ENCODE measurements at places on chromosomes 11 and 22. TPM values are rescaled to one million over a fixed set of nuclear protein-coding genes. Genes with fewer than 3 reads are reported as not detected.

The HBB gene
- 206 TPM for total RNA-seq

DNA sequence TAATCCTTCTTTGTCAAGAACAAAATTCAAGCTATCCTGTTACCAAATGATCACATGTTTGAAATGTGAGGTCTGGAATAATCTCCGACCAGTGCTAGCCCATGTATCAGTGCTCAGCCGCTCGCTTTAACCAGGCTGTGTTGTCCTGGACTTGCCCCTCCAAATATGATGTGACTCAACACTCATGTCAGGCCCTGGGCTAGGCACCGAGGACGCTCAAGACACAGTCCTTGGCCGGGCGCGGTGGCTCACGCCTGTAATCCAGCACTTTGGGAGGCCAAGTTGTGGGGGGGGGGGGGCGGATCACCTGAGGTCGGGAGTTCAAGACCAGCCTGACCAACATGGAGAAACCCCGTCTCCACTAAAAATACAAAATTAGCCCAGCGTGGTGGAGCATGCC lies 54.1 kb upstream of the WNT7B start:
- DNase-seq: peak; percentile 12
- no peaks in the 10 kb centered on the region for H3K36me3 ChIP-seq
- no peak overlapping the region for H3K27ac ChIP-seq
- no peak overlapping the region for H3K4me3 ChIP-seq

GRCh38 chr11:18765554-18765953 lies 26.0 kb downstream of the PTPN5 start:
- H3K36me3 ChIP-seq: no peaks in the 10 kb centered on the region
- no peak for DNase-seq
- no peaks in the 10 kb centered on the region for H3K27me3 ChIP-seq
- no peaks in the 10 kb centered on the region for H3K4me1 ChIP-seq
- no peak overlapping the region for H3K27ac ChIP-seq

The LRRC32 gene
- 10.0 TPM for total RNA-seq

The KCNJ1 gene
- not detected for total RNA-seq

DNA sequence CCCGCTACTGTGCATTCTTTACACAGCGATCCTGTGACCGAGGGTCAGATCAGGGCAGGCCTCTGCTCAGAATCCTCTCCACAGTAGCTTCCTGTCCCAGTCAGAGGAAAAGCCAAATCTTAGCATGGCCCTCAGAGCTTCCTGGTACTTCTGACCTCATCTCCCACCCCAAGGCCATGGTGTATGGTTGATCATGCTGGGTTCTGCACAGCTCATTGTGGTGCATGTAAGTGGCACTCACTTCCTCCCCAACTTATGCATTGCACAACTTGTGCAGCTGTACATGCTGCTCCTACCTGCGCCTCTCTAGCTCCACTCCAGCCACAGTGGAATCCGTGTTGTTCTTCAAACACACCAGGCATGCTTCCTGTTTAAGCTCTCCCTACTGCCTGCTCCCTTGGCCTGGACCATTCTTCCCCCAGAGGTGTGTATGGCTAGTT lies 20.3 kb downstream of the BMAL1 start:
- DNase-seq: no peak
- no peaks in the 10 kb centered on the region for H3K36me3 ChIP-seq
- no peak overlapping the region for H3K27ac ChIP-seq

The RAPSN gene
- not detected for total RNA-seq

DNA sequence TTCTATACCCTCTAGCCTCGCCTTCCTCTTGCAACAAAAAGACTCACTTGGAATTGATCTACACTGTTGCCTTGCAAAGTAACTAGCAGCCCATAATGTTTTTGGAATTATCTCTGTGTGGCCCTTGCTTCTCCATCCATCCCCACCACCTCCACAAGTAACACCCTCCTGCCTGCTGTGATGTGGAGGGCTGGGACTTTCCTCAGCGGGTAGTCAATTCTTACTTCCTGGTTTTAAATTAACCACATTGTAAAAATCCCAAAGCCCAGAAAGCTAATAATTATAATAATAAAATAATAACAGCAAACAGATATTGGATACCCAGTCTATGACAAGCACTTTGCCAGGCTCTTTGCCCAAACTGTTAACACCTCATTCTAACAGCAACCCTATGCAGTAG lies 40.8 kb upstream of the GALNT18 start:
- DNase-seq: no peak
- H3K27me3 ChIP-seq: no peaks in the 10 kb centered on the region
- no peak overlapping the region for H3K27ac ChIP-seq
- H3K4me1 ChIP-seq: no peaks in the 10 kb centered on the region

- DNase-seq: no peak
- peaks cover 8% of the 10 kb centered on the region for H3K4me1 ChIP-seq
- H3K4me3 ChIP-seq: no peak overlapping the region
- no peaks in the 10 kb centered on the region for H3K36me3 ChIP-seq
Observed at GRCh38 chr11:128508770-128509510, 78.4 kb downstream of the ETS1 start.

DNA sequence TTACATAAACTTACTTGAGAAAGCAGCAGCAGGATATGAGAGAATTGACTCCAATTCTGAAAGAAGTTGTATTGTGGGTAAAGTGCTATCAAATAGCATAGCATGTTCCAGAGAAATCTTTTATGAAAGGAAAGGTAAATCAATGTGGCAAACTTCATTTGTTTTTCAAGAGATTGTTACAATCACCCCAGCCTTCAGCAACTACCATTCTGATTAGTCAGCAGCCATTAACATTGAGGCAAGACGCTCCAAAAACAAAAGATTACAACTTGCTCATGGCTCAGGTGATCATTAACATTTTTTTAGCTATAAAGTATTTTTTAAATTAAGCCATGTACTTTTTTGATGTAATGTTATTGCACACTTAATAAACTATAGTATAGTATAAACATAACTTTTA lies 357.2 kb downstream of the TMEM135 start:
- no peak overlapping the region for H3K4me3 ChIP-seq
- no peaks in the 10 kb centered on the region for H3K36me3 ChIP-seq
- H3K27ac ChIP-seq: no peak overlapping the region
- no peak for DNase-seq

DNA sequence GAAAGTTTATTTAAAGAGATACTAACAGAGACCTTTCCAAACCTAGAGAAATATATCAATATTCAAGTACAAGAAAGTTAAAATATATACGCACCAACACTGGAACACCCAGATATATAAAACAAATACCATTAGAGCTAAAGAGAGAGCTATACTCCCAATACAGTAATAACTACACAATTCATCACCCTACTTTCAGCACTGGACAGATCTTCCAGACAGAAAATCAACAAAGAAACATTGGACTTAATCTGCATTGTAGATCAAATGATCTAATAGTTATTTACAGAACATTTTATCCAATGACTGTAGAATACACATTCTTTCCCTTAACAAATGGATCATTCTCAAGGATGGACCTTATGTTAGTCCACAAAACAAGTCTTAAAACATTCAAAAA lies 311.9 kb downstream of the METTL15 start:
- no peaks in the 10 kb centered on the region for H3K36me3 ChIP-seq
- DNase-seq: no peak
- H3K27me3 ChIP-seq: no peaks in the 10 kb centered on the region

The SCGB2A2 gene
- not detected for total RNA-seq

The MS4A14 gene
- total RNA-seq: 1.7 TPM

DNA sequence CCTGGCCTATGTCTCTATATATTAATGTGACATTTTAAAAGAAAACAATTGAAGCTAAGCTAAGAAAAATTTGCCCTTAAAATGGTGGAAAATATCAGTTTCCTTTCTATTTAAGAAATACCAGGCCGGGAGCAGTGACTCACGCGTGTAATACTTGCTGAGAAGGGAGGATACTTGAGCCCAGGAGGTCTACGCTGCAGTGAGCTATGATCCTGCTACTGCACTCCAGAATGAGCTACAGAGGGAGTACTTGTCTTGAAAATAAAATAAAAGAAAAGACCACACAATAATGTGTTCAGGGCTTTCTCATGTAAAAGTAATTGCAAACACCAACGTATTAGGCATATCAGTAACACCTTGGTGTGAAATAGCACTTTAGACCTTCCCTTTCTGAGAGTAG lies 1.4 kb upstream of the PRSS23 start:
- H3K36me3 ChIP-seq: no peaks in the 10 kb centered on the region
- no peaks in the 10 kb centered on the region for H3K27me3 ChIP-seq
- no peak overlapping the region for H3K4me3 ChIP-seq
- H3K27ac ChIP-seq: peak overlapping the region; percentile 91
- peak; percentile 68 for DNase-seq
- peaks cover 4% of the 10 kb centered on the region for H3K4me1 ChIP-seq

The MYRF gene
- total RNA-seq: 106 TPM

The FAM180B gene
- total RNA-seq: 0.21 TPM

The TOM1 gene
- total RNA-seq: 65.3 TPM

DNA sequence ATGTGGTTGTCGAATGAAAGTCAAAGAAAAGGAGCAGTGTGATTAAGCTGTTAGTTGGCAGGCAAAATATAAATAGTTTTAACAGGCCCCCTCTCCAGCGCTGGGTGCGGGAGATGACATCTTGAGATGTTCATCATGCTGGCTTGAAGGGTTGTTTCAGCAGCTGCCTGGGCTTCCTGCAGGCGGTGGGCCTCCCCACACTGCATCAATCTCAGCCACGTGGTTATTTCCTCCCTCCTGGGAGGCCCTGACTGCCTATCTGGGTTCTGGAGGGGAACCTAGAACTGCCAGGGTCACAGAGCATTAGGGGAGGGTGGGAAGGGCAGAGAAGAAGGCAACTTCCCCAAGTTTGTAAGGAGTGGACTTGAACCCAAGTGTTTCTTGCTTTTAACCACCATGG lies 173.3 kb upstream of the SYT13 start:
- no peak overlapping the region for H3K27ac ChIP-seq
- no peaks in the 10 kb centered on the region for H3K4me1 ChIP-seq
- H3K27me3 ChIP-seq: no peaks in the 10 kb centered on the region

The PAK1 gene
- 17.4 TPM for total RNA-seq

- H3K36me3 ChIP-seq: no peaks in the 10 kb centered on the region
- H3K4me3 ChIP-seq: peak overlapping the region; percentile 49
- no peaks in the 10 kb centered on the region for H3K27me3 ChIP-seq
Observed at GRCh38 chr11:64742087-64742888, 1.7 kb downstream of the RASGRP2 start.

- H3K36me3 ChIP-seq: no peaks in the 10 kb centered on the region
- DNase-seq: no peak
- no peak overlapping the region for H3K4me3 ChIP-seq
- no peaks in the 10 kb centered on the region for H3K27me3 ChIP-seq
- no peak overlapping the region for H3K27ac ChIP-seq
Observed at GRCh38 chr22:48837341-48837935, 990.2 kb downstream of the BRD1 start.

DNA sequence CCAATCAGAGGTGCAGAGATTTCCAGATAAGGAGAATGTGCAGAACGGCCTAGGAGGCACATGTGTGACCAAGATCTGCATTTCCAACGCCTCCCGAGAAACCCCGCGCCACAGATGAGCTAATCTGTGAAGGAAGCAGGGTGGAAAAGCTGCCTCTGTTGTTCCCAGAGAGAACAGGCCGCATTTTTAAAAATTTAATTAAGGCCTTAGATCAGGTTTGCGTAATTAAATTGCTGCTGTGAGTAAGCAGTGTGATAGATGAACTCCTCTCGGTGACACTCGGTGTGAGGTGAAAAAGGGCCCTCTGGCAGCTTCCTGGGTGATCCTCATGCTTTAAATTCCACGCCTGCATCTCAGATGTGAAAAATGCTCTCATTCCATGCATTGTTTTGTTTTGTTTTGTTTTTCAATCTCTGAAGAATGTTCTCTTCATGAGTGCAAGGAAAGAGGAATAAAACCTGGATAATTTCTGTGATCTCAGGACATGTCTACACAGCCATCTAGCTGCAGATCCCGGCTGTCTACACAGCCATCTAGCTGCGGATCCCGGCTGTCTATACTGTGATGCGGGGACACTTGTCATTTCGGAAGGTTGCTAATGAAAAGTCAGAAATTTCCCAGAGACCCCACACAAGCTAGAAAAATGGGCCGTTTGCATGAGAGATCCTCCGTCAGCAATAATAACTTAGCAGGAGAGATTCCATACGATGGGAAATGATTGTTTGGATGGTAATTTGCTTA lies 1398.9 kb downstream of the BRD1 start:
- no peak overlapping the region for H3K4me3 ChIP-seq
- H3K36me3 ChIP-seq: no peaks in the 10 kb centered on the region
- H3K4me1 ChIP-seq: no peaks in the 10 kb centered on the region
- DNase-seq: no peak
- no peak overlapping the region for H3K27ac ChIP-seq
- H3K27me3 ChIP-seq: no peaks in the 10 kb centered on the region

DNA sequence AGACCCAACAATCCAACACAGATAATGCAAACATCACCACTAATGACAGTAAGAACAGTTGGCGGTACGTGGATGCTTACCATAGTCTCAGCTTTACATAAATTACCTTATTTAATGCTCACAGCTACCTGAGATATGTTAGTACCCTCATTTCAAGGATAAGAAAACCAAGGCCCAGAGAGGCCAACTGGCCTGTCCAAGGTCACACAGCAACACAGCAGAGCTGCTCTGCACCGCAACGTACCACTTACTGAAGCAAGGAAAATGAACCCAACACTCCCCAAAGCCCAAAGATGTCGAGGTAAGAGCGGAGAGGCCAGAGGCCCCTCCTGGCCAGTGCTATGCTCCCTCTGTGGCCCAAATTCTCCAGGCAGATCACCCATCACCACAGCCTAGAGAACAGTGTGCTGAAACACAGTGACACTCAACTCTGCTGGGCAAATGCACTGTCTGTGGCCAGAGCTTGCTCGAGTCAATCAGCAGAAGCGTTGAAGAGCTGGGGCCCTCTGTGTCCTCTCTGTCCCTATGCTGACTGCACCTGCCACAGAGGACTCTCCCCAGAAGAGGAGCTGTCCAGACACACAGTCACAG lies 14.0 kb downstream of the SHANK2 start:
- DNase-seq: no peak
- no peaks in the 10 kb centered on the region for H3K4me1 ChIP-seq
- H3K27ac ChIP-seq: no peak overlapping the region
- H3K27me3 ChIP-seq: no peaks in the 10 kb centered on the region

- no peaks in the 10 kb centered on the region for H3K4me1 ChIP-seq
- no peaks in the 10 kb centered on the region for H3K27me3 ChIP-seq
- no peak for DNase-seq
- H3K4me3 ChIP-seq: no peak overlapping the region
- H3K36me3 ChIP-seq: no peaks in the 10 kb centered on the region
Observed at GRCh38 chr22:23591201-23591791, 11.2 kb upstream of the IGLL1 start.

The KCNE3 gene
- total RNA-seq: 2.4 TPM

The KCNJ11 gene
- 0.83 TPM for total RNA-seq

GRCh38 chr11:75204685-75205563 lies 35.6 kb upstream of the TPBGL start:
- H3K36me3 ChIP-seq: no peaks in the 10 kb centered on the region
- no peak overlapping the region for H3K27ac ChIP-seq
- no peaks in the 10 kb centered on the region for H3K4me1 ChIP-seq
- H3K27me3 ChIP-seq: no peaks in the 10 kb centered on the region
- peak; percentile 71 for DNase-seq

GRCh38 chr11:62025487-62026105 lies 58.2 kb upstream of the FTH1 start:
- no peaks in the 10 kb centered on the region for H3K27me3 ChIP-seq
- peak overlapping the region; percentile 43 for H3K27ac ChIP-seq
- no peak overlapping the region for H3K4me3 ChIP-seq
- DNase-seq: peak; percentile 35

- H3K27me3 ChIP-seq: no peaks in the 10 kb centered on the region
- no peaks in the 10 kb centered on the region for H3K4me1 ChIP-seq
- H3K36me3 ChIP-seq: no peaks in the 10 kb centered on the region
- DNase-seq: no peak
- H3K4me3 ChIP-seq: no peak overlapping the region
Observed at GRCh38 chr22:19090586-19091127, 31.6 kb downstream of the DGCR2 start.
